ENCODE measurements at places on chromosomes 5 and 9.

DNA sequence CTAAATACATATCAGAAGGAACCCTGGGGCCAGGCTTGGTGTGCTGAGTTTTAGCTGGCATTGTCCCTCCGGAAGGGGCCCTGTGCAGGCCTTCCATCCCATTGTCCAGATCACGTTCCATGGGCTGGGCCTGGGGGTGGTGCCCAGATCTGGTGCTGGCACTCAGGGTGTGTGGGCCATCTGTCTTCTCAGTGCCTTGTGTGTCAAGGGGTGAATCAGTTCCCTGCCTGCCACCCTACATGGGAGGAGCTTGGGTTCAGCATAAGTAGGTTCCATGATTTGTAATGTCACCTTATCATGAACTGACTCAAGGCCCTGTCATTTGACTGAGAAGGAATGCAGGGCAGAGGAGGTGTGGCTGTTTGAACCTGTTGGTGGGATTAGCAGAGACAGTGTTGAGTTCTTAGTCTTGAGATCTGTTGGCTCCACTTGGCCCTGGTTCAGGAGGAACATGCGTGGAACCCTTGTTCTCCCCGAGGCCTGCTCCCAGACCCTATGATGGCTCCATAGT lies 176.8 kb downstream of the MACROH2A1 start:
- DNase-seq: no peak

DNA sequence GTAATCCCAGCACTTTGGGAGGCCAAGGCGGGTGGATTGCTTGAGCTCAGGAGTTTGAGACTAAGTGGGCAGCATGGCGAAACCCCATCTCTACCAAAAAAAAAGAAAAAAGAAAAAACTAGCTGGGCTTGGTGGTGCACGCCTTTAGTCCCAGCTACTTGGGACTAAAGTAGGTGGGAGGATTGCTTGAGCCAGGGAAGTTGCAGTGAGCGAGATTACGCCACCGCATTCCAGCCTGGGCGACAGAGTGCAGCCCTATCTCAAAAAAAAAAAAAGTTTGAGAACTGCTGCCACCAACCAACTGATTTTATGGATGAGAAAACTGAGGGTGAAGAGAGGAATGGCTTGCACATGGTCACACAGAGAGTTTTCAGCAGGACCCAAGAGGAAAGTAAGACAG lies 175.1 kb downstream of the DOCK8 start:
- DNase-seq: no peak

DNA sequence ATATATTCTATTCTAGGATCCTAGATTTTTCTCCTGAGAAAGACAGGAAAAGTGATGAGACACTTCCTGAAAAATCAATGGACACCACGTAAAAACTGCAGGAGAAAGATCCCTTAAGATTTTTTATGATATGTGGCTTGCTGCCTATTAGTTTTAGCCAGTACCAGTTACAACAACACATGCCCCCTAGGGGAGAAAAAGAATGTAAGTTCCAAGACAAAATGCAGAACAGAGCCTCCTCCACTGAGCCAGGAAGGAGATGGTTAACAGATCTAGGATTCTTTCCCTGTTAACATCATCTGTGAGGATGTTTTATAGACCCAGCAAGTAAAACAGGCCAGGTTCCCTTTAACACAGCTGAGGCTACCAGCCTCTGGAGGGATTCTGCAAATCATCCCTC lies 574.7 kb downstream of the TLE4 start:
- DNase-seq: no peak

DNA sequence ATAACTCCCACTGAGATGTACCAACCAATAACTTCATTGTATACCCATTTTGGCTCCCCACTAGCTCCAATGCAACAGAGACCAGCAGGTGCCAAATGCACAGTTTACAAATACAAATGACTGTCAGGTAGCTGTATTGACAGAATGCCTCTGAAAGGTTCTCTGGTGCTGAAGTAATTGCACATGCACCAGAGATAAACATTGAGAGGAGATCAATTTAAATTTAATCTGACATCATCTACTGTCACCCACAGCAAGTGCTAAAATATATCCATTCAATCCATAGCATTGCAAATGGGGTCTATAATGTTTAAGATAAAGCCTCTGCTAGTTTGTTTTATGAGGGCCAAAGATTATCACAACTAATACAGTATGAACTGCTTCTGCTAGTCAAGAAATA lies 80.2 kb downstream of the STX17 start:
- DNase-seq: no peak

DNA sequence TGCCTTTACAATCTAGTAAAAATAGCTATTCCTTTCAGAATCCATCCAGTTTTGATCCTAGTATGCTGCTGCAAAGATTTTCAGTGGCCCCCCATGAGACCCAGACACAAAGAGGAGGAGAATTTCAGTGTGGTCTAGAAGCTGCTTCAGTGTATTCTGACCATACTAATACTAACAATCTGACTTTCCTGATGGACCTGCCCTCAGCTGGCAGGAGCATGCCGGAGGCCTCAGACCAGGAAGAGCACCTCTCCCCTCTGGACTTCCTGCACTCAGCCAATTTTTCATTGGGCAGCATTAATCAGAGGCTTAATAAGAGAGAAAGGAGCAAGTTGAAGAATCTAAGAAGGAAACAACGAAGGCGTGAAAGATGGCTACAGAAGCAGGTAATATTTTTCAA lies 48.5 kb downstream of the RNF180 start:
- no peak for DNase-seq

Measured in activated gamma-delta T cell treated with Interleukin-2 at 50 U/mL for 16 hours (primary cell).